ENCODE measurements at places on chromosomes 13 and 19. TPM values are rescaled to one million over a fixed set of nuclear protein-coding genes. Genes with fewer than 3 reads are reported as not detected.

The CXCL17 gene
- 0.23 TPM for total RNA-seq

The SIGLECL1 gene
- total RNA-seq = not detected

The TUBA3C gene
- not detected for total RNA-seq

The IZUMO1 gene
- total RNA-seq = 0.12 TPM

The C19orf38 gene
- 6.4 TPM for total RNA-seq

The LILRA5 gene
- total RNA-seq = 6.1 TPM

The KXD1 gene
- 50.3 TPM for total RNA-seq

The ZNF878 gene
- total RNA-seq = 0.93 TPM

The CPB2 gene
- not detected for total RNA-seq

The AP1M2 gene
- 39.8 TPM for total RNA-seq

The ZNF699 gene
- 11.2 TPM for total RNA-seq

The DLL3 gene
- total RNA-seq = 0.35 TPM

The ZNF761 gene
- 7.5 TPM for total RNA-seq

The PSG6 gene
- not detected for total RNA-seq

The LILRB4 gene
- 2.9 TPM for total RNA-seq

The CLEC11A gene
- total RNA-seq = 61.6 TPM

The PLPPR3 gene
- total RNA-seq = 10.9 TPM

The KCNN4 gene
- 3.7 TPM for total RNA-seq

The ZNF227 gene
- 28.1 TPM for total RNA-seq

The HCST gene
- 6.9 TPM for total RNA-seq

The RPL18A gene
- 1,207 TPM for total RNA-seq
